Lower lobe of right lung (tissue), 2 donors: ENCODE measurements at places on chromosomes 1 and 21. TPM values are rescaled to one million over a fixed set of nuclear protein-coding genes. Genes with fewer than 3 reads are reported as not detected.

DNA sequence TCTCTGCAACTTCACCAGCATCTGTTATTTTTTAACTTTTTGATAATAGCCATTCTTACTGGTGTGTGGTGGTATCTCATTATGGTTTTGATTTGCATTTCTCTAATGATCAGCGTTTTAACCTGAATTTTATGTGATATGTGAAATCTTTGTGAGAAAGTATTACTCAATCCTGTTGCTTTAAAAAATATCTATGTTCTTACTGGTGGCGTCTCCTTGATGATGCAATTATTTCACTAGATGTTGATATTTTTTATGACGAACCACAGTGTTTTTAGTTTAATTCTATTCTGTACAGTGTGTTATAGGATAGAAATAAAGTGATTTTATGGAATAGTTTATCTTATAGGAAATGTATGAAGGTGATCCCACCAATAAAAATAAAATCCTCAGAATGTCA lies 54.7 kb upstream of the GPR88 start:
- no peak for DNase-seq

- no peak for DNase-seq
Measured at GRCh38 chr1:202272103-202272845, 69.5 kb downstream of the UBE2T start.

SERPINC1 gene
- 0.30 TPM for total RNA-seq

SELENBP1 gene
- 413 TPM for total RNA-seq

IFNLR1 gene
- 11.7 TPM for total RNA-seq
